ENCODE measurements at places on chromosomes 1 and 21.

DNA sequence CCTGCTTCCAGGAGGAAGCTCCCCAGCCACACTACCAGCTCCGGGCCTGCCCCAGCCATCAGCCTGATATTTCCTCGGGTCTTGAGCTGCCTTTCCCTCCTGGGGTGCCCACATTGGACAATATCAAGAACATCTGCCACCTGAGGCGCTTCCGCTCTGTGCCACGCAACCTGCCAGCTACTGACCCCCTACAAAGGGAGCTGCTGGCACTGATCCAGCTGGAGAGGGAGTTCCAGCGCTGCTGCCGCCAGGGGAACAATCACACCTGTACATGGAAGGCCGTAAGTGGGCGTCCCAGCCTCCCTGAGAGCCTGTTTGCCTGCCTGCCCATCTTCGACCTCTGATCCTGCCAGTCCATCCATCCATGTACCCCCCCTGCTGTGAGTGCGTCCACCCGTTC is 3.6 kb downstream of the ECM1 start:
- peak; percentile 89 for DNase-seq

- DNase-seq: peak; percentile 30
Observed at GRCh38 chr1:232627645-232628334, 2.1 kb downstream of the SIPA1L2 start.

DNA sequence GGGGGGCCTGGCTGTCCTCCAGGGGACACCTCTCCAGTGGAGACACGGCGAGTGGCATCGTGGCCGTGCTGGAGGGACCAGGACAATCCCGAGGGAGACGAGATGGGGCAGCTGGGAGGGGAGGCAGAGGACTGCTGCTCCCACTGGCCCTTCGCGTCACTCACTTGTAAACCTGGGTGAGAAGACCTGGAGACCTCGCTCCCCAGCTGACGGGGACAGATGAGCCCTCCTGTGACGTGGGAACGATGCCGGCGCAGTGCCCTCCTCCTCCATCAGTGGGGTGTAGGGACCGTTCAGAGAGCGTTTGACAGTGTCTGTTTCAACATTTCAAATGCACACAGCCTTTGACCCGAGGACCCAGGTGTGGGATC is 4.6 kb downstream of the SPATC1L start:
- no peak for DNase-seq

GRCh38 chr1:143689781-143690180 is 282.0 kb downstream of the FAM72C start:
- DNase-seq: no peak

GRCh38 chr1:39044762-39045161 is 18.6 kb downstream of the NDUFS5 start:
- no peak for DNase-seq

DNA sequence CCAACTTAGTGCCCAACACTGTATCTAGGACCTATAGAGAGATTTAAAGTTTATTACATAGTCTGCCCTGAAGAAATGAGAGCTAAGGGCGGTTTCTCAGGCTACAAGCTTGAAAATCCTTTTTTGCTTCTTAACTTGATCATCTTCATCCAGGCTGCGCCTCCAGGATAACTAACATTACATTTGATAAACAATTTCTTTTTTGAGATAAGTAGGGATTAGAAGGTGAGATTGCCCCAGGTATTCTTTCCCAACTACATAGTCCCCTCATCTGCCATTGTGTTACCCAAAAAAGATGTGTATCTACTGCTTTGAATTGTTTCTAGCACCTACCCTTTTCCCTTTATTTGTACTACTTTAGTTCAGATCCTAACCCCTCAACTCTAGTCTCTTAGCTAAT is 25.4 kb downstream of the NUF2 start:
- DNase-seq: no peak

DNA sequence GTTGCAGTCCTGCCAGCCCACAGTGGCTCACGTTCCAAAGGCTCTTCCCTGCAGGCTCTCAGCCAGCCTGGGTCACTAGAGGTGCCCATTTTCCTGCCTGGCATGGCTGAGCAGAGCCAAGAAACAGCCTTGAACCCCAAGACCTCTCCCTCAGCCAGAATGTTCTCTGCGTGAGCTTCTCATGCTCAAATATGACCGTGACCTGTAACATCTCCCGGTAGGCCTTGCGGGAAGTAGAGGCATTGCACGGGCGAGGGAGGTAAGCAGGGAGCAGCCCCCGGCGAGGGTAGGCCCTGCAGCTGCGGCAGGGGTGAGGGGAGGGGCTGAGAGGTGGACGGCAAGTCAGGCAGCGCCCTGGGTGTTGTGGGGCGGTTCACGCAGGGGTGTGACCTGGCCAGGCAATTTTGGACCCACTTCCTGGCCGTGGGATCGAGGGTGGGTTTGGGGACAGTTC is 20.0 kb downstream of the RRP1 start:
- DNase-seq: no peak

- DNase-seq: peak; percentile 39
Observed at GRCh38 chr1:25727635-25728286, 72.2 kb upstream of the SELENON start.

DNA sequence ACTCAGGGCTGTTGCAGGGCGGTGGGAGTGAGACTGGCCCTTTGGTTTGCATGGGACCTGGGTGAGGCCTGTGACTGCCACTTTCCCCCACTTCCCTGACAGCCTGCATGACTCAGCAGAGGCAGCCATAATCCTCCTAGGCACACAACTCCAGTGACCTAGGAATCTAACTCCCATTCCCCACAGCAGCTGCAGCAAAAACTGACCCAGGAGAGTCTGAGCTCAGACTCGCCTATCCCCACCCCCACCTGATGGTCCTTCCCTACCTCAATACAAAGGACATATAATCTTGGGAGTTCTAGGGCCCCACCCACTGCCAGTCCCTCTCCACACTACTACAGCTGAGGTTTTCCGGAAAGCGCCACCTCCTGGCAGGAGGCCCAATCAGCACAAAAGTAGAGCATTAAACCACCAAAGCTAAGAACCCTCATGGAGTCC is 26.7 kb downstream of the NDC1 start:
- DNase-seq: no peak

DNA sequence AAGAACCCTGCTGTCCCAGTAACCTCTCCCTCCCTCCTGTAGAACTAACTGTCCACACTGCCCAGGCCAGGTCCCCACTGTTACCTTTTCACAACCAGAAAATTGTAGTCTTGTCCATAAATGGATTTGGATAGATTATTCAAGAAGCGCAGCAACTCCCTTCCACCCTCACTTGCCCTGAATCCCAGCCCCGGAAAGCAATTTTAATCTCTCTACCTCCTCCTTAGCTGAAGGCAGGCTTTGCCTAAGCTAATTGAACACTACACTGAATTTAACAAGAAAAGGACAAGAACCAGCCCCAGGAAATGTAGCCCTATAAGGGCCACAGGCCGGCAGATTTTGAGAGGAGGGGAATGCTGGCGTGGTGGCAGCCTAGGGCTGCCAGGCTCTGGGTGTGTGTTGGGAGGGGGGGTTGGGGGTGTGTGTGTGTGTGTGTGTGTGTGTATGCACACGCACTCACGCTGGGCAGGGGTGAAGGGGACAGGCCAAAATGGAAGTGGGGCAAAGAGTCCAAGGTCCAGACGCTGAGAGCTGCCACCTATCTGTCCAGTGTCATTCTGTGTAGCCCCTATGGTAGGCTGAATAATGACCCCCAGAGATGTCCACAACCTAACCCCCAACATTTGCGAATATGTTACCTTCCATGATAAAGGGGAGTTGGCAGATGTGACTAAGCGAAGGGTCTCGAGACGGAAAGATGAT is 10.8 kb upstream of the IFNGR2 start:
- DNase-seq: no peak

- no peak for DNase-seq
Observed at GRCh38 chr1:89873770-89874169, 52.9 kb downstream of the LRRC8D start.

- no peak for DNase-seq
Observed at GRCh38 chr21:29667651-29668050, 272.1 kb downstream of the GRIK1 start.

DNA sequence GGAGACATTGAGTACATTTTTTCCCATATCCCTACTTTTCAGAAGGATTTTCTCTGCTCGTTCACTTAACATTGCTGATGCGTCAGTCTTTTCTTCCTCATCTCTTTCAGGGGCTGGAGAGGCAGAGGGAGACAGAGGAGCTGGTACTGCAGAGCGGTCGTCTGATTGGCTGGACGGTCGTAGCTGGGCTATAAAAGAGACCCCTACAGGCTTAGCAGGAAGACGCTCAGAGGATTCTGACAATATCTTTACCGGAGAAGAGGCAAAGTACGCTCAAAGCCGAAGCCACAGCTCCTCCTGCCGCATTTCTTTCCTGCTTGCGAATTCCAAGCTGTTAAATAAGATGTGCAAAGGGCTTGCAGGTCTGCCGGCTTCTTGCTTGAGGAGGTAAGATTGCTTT is at the start of gene RGS4:
Gene RGS4 (plus strand): TSS at position 220 of the 400 bp plus-strand sequence. CDS start 124 bp downstream, at position 344.
- DNase-seq: no peak

DNA sequence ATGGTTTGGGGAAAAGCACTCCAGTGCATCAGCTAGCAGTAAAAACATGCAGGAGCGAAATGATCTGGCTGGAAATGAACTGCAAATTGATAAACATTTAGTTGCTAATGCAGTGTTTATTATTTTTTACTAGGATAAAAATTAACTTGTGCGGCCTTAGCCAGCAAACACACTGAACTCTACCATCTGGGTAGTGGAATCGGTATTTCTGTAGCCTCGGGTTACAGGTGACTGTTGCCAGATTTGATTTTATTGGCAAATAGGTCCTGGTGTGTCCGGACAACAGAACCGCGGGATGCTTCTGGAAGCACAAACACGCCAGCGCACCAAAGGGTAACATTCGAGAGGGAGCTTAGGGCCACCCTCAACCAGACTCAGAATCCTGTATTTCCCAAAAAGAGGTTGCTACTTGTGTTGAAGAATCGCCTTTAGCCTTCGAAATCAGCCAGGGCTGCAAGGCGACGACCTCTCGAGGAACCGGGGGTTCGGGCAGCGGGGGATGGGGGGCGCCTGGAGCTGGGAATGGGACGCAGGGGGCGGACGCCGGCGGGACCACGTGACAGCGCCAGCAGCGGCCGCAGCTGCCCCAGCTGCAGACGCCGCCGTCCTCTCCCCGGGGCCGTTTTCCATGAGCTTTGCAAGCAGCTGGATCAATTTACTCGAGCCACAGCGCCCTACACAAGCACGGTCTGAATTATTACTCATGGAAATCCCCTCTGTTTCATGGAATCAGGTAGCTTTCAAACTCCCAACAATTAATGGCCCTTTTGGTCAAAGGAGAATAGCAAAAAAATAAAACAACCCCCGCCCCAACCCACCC is 158.8 kb downstream of the TOMM20 start:
- peak; percentile 45 for DNase-seq

GRCh38 chr1:61284248-61284854 is 202.0 kb downstream of the NFIA start:
- DNase-seq: no peak

GRCh38 chr1:246306415-246307037 is 200.6 kb downstream of the SMYD3 start:
- DNase-seq: no peak

GRCh38 chr21:33403786-33404585 is 773 bp downstream of the IFNGR2 start:
- peak; percentile 44 for DNase-seq

DNA sequence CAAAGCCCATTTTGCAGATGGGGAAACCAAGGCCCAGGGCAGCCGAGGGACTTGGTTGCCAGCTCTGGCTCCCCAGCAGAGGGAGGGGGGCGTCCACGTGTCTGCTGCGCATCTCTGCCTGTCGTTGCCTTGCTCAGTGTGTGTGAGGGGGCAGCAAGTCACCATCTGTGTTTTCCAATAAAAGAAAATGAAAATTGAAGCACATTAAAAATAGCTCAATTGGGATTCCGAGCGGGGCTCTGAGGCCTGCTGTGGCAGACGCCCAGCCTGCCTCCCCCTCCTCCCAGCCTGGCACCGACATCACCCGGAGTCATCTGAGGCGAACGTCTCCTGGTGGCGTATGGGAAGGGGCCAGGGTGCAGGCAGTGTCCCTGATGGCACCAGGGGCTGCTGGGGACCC is 51.2 kb downstream of the EPHB2 start:
- DNase-seq: no peak

DNA sequence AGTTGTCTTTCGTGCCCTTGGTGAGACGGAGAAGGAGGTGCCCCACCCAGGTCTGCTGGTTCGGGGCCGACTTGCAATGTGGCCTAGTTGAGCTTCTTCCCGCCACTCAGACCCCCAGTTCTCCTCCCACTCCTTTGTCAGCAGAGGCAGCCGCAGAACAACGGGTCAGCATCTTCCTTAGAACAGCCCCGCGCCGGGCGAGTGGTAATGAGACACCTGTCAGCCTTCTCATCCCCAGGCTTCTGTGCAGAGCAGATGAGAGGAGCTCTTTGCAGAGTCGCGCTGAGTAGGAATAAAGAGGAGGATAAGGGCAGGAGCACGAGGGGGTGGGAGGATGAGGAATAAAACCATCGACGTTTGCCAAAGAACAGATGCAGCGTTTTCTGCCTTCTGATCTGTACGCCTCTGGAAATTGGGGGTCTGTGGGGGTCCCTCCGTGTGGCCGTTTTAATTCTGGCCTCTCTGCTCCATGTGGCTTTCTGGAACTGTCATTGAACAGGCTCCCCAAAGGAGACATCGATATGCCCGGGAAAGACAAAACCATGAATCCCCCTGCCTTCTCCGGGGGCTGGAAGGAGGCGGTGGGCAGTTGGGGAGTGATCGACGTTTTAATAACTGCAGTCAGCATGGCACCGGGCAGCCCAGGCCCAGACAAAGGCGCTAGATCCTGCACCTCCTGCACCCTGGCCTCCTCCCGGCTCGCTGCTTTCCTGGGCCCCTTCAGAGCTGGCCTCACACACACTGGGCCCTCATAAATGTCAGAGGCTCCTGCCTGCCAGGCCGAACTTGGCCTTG is 27.5 kb upstream of the IGSF21 start:
- DNase-seq: no peak

GRCh38 chr1:153568367-153569099 is 2.9 kb upstream of the S100A2 start:
- peak; percentile 89 for DNase-seq

DNA sequence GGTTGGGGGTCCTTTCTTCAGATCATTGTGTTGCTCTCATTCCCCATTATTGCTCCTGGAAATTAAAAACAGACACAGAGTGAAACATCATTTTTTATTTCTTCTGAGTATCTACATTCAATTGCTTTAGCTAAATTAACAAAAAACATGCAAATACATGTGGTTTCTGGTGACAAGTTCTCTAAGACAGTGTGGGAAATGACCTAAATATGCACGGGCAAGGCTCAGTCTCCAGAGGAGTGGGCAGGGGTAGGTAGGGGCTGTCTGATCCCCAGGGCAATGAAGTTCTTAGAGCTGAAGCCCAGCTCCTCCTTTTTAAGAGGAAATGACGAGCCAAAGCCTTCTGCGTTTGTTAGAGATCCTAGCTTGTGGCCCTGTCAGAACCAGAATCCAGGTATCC is 4.5 kb downstream of the LEFTY2 start:
- DNase-seq: no peak
